ENCODE measurements at places on chromosomes 6 and 20.
A peak's percentile ranks its signal among the peaks of the same experiment; 100 is the strongest.

DNA sequence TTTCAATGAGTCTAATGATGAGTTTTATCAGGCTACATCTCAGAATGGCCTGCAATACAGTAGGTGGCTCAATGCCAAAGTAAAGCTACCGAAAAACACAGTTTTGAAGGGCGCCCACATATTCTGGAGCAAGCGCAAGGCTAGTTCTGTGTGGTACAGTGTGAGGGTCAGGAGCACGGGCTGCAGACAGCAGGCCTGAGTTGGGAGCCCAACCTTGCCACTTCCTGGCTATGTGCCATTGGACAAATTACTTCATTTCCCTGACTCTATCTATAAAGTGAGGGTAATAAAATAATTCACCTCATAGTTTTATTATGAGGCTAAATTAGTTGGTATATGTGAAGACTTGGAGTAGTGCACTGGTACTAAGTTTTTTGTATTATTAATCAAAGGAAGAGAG is 150.7 kb downstream of the OPN5 start:
- no peak for DNase-seq

DNA sequence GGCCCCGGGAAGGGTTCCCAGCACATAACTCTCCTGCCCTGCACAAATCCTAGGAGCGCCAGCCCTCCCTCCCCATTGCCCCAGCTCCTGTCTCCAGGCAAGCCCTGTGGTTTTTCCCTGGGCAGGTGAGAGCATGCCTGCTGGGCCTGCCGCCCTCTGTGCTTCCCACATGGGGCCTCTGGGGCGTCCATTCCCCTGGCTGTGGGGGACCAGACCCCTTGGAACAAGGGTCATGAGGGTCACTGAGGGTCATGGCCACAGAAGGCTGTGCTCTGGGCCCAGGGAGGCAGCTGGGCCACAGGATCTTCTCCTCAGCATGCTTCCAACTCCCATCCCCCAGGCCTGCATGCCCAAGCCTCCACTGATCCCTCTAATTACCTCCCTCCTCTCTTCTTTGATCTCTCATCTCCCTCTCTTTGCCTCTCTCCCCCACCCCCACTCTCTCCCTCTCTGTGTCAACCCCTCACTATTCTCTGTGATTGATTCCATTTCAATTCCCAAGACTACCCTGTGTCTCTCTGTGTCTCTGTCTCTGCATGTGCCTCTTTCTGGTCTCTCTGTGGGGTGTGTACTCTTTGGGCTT is 6.1 kb downstream of the MDFI start:
- DNase-seq, result no peak

GRCh38 chr6:156686301-156686994 is 90.7 kb upstream of the ARID1B start:
- DNase-seq, result peak; percentile 28

DNA sequence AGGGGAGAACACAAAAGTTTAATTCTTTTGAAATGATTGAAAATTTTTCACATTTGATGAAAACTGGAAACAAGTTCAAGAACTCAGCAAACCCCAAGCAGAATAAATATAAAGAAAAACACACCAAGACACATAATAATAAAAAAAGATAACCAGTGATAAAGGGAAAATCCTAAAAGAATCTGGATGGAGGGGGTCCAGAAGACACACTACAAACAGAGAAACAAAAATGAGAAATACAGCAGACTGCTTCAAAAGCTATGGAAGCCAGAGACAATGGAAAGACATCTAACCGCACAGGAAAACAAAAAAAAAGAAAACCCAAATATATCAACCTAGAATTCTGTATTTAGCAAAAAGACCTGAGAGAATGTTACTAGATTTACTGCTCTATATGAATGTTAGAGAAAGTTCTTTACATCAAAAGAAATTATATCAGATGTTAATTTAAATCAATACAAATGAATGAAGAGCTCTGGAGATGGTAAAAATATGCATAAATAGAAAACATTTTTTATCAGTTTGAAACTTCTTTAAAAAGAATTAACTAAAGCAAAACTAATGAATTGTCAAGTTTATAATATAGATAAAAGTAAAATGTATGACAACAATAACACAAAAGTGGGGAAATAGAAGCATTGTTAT is 310.7 kb upstream of the PREP start:
- peak; percentile 6 for DNase-seq

DNA sequence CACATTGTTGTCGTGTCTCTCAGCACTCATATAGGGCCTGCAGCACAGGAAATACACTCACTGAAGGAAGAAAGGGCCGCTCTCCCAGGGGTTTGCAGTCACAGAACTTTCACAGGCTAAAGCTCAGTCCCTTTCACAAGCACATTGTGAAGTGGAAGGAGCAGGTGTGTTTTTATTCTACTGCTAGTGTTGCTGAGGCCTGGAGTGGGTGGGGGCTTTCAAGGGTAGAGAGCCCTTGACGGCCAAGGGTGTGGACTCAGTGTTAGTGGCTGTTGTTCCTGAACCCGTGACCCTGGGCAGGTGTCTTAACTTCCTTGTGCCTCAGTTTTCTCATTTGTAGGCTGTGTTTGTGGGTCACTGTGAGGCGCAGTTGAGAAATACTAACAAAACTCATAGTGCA is 66.2 kb upstream of the SLC22A1 start:
- no peak for DNase-seq

GRCh38 chr20:25294459-25295385 is 46.8 kb downstream of the PYGB start:
- peak; percentile 46 for DNase-seq

GRCh38 chr20:53706466-53707370 is 113.1 kb upstream of the ZNF217 start:
- no peak for DNase-seq

DNA sequence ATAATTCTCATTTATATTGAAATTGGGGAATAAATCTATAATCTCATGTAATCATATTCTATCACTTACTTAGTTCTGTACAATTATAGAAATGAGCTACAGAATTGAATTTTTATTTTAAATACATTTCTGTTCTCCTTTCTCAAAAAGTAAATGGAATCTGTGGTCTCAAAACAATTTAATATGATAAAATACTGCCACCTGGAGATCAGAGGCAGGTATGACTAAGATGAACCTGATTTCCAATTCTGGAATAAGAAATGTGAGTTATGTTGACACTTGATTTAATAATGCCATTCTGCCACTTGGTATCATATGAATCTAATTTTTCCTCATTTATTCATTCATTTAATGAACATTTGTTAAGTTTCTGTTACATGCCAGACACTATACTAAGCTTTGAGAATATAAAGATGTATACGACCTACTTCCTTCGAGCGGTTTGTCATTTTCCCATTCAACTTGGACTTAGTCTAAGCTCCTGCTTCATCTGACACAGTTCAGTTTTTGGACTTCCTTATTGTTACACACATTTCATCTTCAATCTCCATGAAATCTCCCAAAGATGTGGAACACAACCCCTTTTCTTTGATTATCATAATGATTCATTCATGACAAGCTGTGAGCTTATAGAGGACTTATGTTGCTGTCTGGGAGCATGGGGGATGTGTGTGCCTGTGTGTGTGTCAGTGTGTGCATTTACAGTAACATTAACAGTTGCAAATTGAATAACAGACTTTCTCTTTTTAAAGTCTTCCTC is 7.5 kb upstream of the CCDC28A start:
- DNase-seq, result peak; percentile 56

- DNase-seq, result peak; percentile 36
These were observed 9.6 kb upstream of the SLC2A10 start for GRCh38 chr20:46699651-46700359.

DNA sequence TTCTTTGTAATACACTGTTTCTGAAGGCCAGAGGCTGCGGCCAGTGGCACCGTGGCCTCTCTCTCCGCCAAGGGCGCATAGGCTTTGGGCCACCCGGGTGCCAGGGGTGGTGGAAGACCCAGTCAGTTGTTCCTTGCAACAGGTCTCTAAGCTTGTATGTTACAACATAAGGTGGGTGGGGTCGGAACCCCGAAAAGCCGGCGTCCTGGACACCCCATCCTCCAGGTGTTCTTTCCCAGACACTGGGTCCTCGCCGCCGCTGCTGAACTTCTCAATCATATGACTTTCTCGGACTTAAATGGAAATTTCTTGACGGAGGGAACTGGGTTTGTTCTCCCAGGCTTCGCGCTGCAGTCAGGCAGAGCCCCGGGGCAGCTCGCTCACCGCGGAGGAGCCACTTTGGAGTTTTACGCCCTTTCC is 983 bp upstream of the KCNQ5 start:
- no peak for DNase-seq

Measured in SW 1271 (cell line).